ENCODE measurements at places on chromosomes 4 and X.
A peak's percentile ranks its signal among the peaks of the same experiment; 100 is the strongest.

DNA sequence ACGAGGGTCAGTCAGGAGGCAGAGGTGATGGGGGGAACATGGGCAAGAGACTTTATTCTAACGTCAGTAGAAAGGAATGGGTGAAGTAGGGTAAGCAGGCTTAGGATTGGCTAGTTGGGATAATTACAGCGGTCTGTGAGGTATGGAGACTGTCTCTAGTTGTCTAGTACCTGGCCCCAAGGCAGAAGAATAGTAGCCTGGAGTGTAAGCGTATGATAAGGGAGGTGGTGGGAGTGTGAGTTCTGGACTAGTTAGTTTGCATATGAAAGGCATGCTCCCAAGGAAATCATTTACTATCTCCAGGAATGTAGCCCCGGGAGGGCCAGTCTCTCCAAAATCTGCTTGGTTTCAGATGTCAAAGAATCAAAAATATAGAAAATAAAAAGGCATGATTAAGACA lies 219.6 kb upstream of the ANXA3 start:
- DNase-seq = no peak

- no peak for DNase-seq
Measured at GRCh38 chr4:158130204-158130603, 42.6 kb downstream of the GASK1B start.

DNA sequence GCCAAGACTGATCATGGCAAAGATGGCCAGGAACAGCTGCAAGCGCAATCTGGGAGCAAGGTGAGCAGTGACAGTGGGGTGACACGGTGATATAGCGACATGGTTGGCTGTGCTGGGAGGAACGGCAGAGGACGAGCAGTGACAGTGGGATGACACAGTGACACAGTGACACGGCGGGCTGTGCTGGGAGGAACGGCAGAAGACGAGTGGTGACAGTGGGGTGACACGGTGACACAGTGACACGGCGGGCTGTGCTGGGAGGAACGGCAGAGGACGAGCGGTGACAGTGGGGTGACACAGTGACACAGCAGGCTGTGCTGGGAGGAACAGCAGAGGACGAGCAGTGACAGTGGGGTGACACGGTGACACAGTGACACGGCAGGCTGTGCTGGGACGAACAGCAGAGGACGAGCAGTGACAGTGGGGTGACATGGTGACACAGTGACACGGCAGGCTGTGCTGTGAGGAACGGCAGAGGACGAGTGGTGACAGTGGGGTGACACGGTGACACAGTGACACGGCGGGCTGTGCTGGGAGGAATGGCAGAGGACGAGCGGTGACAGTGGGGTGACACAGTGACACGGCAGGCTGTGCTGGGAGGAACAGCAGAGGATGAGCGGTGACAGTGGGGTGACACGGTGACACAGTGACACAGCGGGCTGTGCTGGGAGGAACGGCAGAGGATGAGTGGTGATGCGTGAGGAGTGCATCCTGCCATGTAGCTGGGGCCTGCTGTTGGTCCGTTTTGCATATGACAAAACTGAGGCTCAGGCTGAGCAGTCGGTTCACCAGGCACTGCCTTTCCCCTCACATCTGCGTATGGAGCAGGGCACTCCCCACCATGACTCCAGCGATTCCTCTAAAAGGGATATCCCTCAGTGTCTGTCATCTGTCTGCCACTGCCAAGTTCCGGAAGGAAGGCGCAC lies 36.0 kb upstream of the MXD4 start:
- no peak for DNase-seq

DNA sequence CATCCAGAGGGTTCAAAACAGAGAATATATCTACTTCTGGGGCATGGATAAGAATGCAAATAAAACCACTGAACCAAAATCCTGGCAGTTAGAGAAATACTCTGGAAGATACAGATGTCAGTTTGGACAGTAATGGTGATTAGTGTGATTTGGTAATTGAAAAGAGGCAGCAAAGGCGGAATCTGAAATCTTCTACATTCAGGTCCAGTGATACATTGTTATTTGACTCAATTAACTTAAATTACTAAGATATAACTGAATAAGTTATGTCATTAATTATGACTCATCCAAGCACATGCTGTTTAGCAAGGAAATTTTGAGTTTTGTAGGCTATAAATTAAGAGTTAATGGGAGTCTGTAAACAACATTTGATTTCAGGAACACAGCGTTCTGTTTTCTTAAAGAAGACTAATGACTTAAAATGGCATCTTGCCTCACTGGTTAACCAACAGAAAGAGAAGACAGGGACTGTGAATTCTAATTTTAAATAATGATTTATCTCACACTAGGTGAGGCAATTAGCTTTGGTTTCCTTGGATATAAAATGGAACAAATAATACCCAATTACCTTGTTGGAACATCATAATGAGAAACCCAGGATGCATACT lies 937.1 kb downstream of the PDHA2 start:
- DNase-seq = no peak

- no peak for DNase-seq
Measured at GRCh38 chr4:141727420-141727819, 91.0 kb downstream of the IL15 start.

- no peak for DNase-seq
Measured at GRCh38 chr4:129420637-129421036, 324.7 kb downstream of the C4orf33 start.

GRCh38 chr4:18518098-18518497 lies 496.5 kb upstream of the LCORL start:
- no peak for DNase-seq

DNA sequence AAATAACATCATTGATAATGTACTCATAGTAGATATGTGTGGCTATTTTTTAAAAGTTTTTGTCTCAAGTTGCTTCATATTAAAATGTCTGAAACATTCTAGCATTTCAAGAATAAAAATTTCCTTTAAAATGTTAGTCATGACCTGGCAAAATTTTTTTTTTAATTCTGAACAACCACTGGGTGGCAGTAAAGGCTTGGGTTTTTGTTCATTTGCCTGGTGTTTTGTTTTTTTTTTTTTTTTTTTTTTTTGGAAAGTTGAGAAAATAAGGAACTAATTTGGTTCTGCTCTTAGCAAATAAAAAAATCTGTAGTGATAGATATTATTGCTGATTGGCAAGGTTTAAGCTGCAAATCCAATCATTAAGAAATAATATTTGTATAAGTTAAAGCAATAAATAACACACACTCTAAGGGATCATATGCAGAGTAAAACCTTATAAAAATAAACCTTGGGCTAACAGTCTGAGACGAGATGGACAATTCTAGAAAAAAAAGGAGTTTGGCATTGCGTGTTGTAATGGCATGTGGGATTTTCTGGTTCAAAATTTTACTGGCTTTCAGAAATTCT lies 81.4 kb downstream of the CEP44 start:
- DNase-seq = peak; percentile 30

GRCh38 chr4:112739442-112739841 lies 102.5 kb downstream of the LARP7 start:
- no peak for DNase-seq

- no peak for DNase-seq
Measured at GRCh38 chrX:16633754-16634153, 16.2 kb upstream of the S100G start.

DNA sequence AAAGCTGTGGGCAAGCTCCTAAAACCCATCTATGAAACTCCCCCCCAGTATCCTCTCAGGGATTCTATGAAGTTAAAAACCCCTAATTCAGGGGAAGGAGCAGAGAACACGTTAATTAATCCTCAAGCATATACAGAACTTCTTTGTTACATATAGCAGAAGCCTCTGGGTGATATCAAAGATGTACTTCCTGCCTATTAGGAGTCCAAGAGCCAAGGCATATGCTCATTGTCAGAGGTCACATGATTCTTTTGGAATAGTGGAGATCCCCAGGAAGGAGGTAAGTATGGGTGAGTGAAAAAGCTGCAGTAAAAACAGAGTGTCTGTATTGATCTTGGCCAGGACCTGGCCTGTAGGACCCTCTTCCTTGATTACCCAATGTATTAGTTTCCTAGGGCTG lies 2.9 kb upstream of the SPARCL1 start:
- no peak for DNase-seq

GRCh38 chr4:40918330-40918729 lies 168.6 kb downstream of the NSUN7 start:
- DNase-seq = no peak

DNA sequence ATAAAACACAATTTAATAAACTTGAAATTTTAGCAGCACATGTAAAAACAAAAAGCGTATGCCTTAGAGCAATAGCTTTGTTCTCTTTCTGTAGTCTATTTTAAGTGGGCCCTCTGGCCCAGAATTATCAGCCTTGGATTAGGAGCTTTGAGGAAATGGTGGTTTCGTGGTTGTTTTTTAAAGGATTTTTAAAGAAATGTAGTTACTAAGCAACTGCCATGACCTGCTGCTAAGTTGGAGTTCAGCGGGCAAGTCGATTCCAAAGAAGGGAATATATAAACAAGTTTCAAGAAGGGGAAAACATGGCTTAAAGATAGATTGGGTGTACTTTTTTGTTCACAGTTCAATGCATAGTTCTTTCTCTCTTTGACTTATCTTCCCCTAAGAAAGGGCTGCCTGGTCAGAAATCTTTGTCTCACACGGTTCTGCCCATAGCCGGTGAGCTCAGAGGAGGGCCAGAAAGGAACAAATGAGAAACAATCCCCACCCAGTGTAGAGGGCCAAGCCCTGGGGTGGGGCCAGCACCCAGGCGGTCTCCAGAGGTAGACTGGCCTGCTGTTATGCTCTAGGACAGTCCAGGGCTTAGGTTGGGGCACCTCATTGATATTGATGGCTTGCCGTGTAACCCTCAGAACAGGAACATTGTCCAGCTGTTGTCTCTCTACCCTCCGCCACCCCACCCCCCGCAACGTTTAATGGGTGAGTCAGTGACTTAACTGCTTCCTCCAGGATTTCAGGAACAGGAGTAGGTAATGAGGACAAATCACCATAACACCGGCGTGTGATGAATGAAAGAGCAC lies 32.5 kb downstream of the DLG3 start:
- no peak for DNase-seq

DNA sequence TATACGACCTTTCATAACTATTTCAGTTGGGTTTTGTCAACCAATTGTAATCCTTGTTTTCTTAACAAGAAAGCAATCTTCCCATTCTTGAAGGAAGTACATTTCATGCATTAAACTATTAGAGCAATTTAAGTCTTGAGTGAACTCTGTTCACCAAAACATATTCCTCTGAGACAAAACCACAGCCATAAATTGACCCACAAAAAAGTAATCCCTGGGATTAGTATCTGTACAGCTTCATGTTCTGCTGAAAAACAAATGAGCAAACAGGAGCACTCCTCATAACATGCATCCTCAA lies 207.0 kb upstream of the PDE5A start:
- DNase-seq = no peak

Data from activated CD4-positive, alpha-beta T cell treated with anti-CD3 and anti-CD28 coated beads, Interleukin-10, Interleukin-2, amounts not matched to agents 100 ng/mL and 50 ng/mL, durations not matched to agents 16 hours and 8 hours (primary cell).